ENCODE measurements at places on chromosomes 6 and 20.

- DNase-seq = no peak
Observed at GRCh38 chr6:159170999-159171712, 2.0 kb downstream of the FNDC1 start.

- DNase-seq = no peak
Observed at GRCh38 chr20:55031971-55032370, 556.6 kb downstream of the DOK5 start.

- no peak for DNase-seq
Observed at GRCh38 chr6:67888886-67889681, 746.0 kb upstream of the ADGRB3 start.

DNA sequence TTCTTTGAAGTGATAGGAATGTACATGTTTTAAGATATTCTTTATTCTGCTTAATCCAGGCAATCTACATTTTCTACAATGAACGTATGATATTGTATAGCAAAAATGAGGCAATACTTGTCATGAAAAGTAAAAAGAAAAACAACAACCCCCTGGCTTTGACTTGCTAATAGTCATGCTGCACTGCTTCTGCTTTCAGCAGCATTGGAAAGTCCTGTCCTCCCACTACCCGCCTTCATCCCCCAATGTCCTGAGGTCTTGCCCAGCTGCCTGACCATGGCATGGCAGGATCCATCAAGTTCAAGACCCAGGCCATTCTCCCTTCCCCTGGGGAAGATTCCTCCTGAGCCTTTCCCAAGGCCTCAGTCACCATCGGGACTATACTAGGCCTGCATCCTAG lies 156.5 kb downstream of the SH3BGRL2 start:
- DNase-seq = no peak

- DNase-seq = no peak
Observed at GRCh38 chr6:19444041-19444440, 393.1 kb upstream of the ID4 start.

Data from mucosa of descending colon (tissue), 3 donors.